Left hindlimb (tissue), 1 donor: ENCODE measurements at places on chromosomes 3 and 15.
A peak's percentile ranks its signal among the peaks of the same experiment; 100 is the strongest.

DNA sequence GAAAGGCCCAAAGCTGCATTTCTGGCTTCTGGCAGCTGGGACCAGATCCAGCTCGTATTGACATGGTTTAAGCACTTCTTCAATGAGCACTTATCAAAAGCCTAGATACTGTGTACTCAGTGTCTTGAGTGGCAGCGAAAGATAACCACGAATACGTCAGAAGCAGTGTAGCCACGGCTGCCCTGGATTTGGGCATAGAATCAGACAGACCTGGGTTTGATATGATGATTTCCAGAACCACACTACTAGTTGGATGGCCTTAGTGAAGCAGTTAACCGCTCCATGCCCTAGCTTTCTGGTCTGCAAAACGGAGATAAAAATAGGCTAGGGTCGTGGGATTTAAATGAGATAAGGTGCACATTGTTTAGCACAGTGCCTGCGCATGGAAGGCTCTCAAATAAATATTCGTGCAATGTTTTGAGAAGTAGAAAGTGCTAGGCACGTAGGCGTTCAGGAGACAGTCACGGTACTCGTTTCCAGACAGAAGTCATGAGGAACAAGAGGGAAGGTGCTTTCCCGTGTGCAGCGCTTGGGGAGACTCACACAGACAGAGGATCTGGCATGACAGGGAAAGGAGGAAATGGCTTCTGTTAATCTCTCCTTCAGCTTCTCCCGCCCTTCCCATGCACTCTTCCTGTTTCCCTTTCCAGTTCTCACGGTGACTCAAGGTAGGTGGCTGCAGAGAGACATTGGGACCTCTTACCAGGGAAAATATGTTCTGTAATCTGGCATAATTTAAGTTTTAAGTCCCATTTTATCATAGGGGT lies 70.3 kb downstream of the CCNL1 start:
- DNase-seq: no peak

DNA sequence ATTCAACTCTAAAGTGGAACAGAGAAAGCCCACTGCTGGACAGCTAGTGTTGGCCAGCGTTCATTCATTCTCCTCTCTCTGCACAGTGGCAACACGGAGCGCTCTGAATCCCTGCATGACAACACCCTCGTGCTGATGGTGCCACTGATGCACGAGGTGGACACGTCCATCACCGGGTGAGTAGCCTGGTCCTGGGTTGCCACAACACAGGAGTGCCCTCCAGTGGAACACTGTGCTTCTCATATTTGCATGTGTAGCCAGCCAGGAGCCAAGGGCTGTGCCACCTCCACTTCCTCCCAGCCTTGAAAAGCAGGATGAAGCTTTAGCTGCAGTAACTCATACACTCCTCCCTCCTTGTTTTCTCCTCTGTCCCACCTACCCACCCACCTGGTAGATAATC lies 120.0 kb upstream of the CTDSPL start:
- no peak for DNase-seq

DNA sequence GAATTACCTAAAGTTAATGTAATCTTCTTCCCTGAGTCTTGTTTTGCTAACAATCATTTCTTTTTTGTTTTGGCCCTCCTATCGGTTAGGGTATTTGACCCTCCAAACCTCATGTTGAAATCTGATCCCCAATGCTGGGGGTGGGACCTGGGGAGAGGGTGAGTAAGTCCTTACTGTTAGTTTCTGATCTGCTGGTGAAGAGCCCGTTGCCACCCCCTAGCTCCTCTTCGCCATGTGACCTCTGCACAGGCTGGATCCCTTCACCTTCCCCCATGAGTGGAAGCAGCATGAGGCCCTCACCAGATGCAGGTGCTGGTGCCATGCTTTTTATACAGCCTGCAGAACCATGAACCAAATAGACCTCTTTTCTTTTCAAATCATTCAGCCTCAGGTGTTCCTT lies 62.8 kb upstream of the ADCY5 start:
- no peak for DNase-seq

DNA sequence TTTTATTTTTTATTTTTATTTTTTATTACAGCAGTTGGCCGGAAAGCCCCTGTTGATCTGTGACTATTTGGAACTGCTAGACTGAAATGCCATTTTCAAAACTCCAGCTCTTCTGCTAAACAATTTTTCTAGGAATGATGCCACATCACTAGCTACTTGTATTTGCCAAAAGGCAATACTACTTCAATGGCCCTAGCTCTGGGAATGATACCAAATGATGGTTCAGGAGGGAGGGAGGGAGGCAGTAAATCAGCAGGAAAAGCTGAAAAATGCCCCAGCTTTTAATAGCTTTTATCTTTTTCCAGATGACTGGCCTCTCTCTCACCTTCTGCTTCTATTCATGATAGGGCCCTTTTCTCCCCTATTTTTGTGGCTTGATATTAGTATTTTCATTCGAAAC lies 2.6 kb upstream of the CHL1 start:
- DNase-seq: no peak

GRCh38 chr3:174810254-174810653 lies 48.9 kb upstream of the NAALADL2 start:
- DNase-seq: no peak

DNA sequence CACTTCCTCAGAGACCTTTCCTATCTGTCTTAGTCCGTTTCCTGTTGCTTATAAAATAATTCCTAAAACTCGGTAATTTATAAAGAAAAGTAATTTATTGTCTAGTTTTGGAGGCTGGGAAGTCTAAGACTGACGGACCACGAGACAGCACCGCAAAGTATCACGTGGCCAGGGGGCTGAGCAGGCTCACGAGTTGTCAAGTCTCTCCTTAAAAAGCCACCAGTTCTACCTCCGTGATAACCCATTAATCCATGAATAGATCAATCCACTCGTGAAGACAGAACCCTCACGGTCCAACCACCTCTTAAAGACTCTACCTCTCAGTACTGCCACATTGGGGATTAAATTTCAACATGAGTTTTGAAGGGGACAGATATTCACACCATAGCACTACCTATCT lies 821 bp downstream of the LINS1 start:
- DNase-seq: no peak

DNA sequence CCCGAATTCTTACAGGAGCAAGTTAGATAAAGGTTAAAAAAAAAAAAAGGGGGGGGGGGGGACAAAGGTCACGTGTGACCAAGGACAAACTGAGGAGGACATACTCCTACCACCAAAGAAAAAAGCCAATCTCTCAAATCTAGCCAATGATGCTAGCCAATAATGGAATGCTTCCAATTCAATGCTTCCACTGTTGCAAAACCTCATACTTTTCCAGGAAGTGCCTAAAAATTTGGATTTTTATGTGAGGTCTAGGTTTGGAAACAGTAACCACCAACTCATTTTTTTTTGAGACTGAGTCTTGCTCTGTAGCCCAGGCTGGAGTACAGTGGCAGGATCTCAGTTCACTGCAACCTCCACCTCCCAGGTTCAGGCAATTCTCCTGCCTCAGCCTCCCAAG lies 11.4 kb downstream of the MSL2 start:
- DNase-seq: no peak

DNA sequence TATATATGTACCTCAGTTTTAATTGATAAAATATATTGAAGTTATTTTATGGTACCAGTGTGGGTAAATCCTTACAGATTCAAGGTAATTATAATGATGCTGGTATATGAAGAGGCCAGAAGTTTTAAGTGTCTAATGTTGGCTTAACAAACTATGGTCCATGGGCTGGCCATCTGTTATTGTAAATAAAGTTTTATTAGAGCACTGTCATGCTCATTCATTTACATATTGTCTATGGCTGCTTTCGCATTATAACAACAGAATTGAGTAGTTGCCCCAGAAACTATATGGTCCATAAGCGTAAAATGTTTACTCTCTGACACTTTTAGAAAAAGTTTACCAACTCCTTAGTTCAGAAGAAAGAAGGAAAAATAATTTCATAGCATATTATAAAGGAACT lies 67.9 kb downstream of the MEF2A start:
- no peak for DNase-seq

DNA sequence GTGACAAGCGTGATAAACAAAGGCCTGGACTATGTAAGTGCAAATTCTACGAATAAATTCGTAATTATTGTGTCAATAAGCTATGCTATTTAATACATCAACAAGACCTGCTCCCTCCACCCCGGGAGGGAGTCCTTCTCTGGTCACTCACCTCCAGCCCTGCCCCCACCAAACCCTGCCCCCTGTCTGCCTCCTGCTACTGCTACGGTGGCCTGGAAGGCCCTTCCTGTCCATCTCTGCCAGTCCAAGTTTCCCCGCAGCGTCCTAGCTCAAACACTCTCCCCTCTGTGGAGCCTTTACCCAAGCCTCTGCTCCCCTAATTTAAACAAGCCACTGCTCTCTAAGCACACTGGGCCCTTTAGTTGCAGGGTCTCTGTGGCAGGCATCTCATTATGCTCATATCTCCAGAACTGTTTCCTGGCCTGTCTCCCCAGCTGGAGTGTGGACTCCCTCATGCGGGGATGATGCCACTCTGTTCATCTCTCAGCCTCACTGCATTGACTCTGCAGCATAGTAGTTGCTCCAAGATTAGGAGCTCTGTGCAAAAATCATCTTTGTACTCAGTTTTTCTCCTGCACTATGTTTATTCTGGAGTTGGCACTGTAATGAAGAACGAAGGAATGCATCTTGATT lies 241.2 kb downstream of the NTRK3 start:
- DNase-seq: no peak

GRCh38 chr3:194840661-194841514 lies 155.2 kb downstream of the FAM43A start:
- no peak for DNase-seq

DNA sequence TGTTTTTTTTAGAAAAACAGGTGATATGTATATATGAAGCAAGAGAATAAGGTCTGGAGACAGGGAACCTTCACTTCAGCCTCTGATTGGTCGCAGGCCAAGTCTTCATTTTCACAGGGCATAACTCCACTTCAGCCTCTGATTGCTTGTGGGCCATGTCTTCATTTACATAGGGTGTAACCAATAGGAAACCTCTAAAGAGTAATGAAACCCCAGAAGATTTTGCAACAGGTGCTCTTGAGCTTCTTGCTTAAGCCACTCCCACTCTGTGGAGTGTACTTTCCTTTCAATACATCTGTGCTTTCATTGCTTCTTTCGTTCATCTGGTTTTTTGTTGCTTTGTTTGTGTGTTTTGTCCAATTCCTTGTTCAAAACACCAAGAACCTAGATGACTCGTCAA lies 22.6 kb upstream of the SCG3 start:
- no peak for DNase-seq

DNA sequence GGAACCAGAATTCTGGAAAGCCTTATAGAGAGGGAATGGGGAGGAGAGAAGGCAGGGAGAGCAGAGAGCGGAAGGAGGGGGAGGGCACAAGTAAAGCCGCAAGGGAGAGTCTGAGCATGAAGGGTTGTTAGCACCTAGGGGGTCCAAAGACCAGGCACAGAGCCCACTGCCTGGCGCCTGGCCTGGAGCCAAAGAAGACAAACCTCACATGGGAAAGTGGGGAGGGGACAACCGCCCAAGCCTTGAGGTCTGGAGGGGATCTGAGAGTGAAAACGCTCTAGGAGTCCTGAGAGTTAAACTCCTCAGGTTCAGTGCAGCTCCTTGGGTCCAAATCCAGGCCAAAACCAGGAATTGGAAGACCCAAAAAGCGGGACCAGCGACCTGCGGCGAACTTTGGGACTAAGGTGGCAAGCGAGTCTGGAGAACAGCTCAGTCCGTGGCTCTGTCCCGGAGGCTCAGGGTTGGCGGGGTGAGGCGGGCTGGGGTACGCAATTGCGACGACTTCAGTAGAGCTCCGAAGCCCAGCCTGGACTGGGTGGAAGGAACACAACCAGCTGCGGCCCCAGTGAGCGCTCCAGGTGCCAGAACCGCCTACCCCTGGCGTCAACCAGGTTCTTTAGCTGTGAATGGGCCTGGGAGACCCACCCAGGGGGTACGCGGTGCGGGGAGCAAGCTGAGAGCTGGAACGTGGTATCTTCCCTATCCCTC lies 807 bp upstream of the INAFM2 start:
- no peak for DNase-seq

DNA sequence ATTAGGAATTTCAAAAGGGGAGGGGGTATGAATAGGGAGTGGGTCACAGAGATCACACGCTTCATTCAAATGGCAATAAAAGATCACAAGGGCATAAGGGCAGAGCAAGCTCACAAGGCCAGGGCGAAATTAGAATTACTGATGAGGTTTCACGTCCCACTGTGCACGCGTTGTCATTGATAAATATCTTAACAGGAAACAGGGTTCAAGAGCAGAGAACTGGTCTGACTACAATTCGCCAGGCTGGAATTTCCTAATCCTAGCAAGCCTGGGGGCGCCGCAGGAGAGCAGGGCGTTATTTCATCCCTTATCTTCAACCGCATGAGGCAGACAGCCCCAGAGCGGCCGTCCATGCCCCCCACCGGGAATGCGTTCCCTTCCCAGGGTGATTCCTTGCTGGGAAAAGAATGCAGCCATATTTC lies 18.1 kb upstream of the SMCO1 start:
- no peak for DNase-seq

DNA sequence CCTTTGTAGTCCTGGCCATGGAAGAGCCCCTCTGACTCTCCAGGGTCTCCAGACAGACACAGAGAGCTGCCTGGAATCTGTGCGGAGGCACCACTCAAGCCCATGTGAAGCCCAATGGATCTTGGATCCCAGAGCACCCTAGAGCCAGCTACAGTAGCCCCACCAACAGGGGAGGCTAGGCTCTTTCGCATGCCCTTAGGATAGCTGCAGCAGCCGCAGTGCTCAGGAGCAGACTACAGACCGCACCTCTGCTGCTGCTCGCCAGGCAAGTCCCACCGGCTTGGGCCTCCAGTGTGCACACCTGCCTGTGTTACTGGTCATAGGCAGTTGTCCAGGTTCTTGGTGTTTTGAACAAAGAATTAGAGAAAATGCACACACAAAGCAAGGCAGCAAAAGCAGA lies 131.6 kb downstream of the SPATA16 start:
- DNase-seq: no peak

GRCh38 chr3:81726132-81726531 lies 35.3 kb downstream of the GBE1 start:
- DNase-seq: no peak

DNA sequence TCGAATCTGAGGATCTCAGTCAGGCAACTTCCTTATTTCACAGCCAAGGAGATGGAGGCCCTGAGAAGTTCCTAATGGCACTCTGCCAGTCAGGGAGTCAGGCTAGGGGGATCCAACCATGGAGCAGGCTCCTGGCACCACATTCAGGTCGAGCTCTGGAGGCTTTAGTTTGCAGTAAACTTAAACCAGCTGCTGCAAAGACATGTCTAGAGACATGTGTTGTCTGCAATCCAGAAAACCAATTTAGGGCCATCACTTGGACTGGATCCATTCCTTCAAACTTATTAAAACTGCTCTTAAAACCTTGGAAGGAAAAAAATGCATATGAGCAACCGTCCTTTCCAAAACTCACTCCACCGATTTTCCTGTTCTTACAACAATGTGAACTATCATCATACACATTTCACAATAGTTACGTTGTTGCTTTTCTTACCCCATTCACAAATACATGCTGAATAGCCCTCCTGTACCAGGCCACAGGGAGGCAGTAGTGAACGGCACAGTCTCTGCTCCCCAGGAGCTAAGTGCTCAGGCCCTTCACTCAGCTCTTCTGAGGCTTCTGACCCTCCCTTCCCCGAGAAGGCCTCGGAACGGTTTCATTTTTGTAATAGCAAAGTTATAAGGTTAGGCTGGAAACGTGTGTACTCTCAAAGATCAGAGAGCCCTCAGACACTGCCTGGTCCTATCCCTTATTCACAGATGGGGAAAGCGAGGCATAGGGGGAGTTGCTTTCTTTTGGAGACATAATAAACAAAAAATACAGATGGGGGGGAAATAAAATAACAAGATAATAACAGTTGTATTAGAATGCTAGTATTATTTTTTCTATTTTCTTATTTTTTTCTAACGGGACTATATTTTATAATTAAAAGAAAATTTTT lies 20.1 kb downstream of the RFT1 start:
- DNase-seq: peak; percentile 64
